ENCODE measurements at places on chromosomes 6 and 20.

DNA sequence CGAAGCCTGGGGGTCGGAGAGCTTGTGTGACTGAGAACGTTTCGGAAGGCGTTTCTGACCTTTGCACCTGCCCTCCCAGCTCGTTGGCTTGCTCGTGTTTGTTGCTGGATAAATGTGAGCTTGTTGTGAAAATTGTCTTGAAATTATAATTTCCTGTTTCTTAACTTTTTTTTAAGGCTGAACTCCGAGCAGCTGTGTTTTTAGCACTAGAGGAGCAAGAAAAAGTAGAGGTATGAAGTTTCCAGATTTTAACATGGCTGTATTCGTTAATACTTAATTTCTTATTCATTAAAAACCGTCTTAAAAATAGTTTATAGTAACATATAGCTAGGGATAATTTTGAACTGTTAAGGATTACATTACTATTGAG, 672 bp downstream of the CEP43 start:
- no peak for DNase-seq

DNA sequence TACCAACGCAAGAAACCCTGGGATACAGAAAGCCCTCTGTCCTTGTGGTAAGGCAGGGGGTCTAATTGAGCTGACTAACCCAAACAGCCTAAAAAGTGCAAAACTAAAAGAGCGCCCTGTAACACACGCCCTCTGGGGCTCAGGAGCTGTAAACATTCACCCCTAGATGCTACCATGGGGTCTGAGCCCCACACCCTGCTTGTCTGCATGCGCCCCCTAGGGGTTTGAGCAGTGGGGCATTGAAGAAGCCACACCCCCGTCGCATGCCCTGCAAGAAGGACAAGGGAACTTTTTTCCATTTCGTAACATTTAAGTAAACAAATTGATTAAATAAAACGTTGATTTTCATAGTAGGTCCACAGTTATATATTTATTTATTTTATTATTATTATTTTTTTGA, 616.9 kb upstream of the MAN1A1 start:
- DNase-seq, result no peak

DNA sequence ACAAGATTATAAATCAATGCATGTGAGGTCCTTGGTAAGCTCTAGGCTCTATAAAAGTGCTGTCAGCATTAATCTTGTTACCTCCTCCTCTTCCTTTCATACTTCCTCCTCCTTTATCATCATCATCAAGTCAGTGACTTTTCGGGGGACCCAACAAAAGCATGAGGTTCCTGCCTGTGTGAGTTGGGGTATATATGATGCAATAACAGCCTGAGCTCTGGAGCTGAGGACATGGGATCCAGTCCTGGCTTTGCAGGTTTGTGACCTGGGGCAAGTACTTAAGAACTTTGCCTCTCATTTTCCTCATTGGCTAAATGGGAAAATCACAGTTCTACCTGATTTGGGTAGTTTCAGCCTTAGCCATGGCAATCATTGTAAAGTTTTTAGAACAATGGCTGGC, 7.1 kb upstream of the PHACTR3 start:
- no peak for DNase-seq

DNA sequence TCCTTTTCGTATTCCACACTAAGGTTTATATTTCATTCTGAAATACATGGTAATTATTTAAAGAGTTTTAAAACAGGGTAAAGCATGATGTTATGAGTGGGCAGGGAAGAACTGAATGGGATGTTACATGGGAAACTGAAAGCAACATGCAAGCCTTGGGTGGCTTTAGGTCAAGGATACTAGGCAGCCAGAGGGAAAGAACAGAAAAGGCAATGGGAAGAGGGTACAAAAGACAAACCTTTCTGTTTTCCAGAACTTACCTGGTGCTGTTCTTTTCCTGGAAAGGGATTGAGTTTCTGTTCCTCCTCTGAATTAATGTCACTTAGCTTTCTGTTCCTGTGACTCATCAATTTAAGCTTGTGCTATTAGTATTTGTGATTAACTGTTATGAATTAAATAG, 71.2 kb upstream of the SMIM8 start:
- no peak for DNase-seq

GRCh38 chr20:38128691-38129090, 36.4 kb downstream of the TGM2 start:
- DNase-seq, result no peak

GRCh38 chr20:25514747-25515340, 70.5 kb downstream of the NINL start:
- DNase-seq, result no peak

- DNase-seq, result no peak
Observed at GRCh38 chr6:4365686-4366085, 230.3 kb upstream of the ECI2 start.

DNA sequence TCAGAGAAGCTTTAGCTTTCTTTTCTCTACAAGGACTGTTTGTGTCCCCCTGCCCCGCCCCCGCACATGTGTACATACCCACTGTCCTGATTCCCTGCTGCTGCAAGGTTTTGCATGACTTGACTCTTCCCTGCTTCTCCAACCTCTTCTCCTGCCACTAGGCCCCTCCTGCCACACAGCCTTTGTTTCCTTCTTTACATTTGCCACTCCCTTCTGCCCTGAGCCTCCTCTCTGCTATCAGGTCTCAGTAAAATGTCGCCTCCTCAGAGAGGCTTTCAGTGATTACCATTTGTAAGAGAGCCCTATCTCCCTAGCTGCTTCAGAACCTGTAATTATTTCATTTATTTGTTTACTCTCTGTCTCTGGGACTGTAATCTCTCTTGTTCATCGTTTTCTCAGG, 56.4 kb upstream of the VSTM2L start:
- no peak for DNase-seq

DNA sequence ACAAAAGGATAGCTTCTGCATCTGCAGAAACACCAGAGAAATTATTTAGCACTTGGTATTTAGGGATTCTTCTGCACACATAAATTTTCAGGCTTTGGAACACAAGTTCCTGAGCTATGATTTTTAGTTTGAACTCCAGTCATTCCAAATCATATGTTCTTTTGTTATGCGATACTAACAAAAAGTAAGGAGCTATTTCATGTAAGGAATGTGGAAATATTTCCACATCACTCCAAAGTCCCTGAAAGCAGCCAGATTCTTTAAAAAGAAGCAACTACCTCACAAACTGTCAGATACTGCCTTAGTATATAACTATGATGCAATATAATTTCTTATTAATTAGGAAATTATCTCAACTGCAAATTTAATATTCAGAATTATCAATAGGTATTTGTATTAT, 106.9 kb downstream of the RNGTT start:
- DNase-seq, result no peak

Data from stimulated activated CD8-positive, alpha-beta memory T cell treated with anti-CD3 and anti-CD28 coated beads, Interleukin-2, amount 100 ng/mL, for 1 hour (primary cell).